K562 (cell line): ENCODE measurements at places on chromosomes 11 and 22.
A peak's percentile ranks its signal among the peaks of the same experiment; 100 is the strongest.

GRCh38 chr11:33147559-33147958, 13.7 kb downstream of the CSTF3 start:
- no peak for DNase-seq

- DNase-seq: peak; percentile 79
Observed at GRCh38 chr22:29031227-29032011, 30.2 kb downstream of the C22orf31 start.

DNA sequence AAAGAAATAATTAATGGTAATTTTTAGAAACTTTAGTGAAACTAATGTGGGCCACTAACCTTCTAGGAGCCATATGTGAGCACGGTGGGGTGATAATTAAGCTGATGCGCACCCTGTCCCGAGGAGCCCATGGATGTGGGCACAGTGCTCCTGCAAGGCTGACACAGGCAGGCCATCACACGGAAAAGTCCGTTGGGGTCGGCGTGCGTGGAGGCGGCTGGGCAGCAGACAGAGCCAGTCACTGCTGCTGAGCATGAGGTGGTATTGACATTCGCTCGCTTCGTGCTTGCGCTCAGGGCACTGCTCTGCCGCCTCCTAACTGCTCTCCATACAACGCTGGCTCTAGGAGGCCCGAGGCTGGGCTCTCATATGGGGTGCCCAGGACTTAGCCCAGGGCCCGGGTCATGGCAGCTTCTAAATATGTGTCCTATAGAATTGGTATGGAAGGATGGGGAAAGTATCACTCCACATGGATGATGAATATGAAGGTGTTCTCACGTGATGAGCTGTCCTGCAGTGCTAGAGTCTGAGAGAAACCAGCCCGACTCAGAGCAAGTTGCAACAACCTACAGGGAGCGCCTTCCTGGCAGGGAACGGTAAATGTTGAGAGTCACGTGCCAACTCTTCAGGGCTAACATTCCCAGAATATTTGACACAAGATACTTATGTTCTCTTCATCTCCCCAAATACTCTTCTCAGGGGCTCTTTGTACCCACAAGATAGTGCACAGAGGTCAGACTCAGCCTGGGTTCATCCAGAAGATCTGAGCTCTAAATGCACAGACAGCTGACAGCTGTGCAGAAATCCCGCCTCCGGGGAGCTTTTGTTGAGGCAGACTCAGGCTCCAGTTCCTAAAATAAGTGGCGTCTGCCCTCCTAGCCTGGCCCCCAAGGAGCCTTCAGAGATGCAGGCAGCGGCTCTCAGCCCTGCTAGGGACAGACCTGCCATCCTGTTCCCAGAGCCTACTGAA, 50.6 kb upstream of the ARFGAP3 start:
- DNase-seq: no peak

DNA sequence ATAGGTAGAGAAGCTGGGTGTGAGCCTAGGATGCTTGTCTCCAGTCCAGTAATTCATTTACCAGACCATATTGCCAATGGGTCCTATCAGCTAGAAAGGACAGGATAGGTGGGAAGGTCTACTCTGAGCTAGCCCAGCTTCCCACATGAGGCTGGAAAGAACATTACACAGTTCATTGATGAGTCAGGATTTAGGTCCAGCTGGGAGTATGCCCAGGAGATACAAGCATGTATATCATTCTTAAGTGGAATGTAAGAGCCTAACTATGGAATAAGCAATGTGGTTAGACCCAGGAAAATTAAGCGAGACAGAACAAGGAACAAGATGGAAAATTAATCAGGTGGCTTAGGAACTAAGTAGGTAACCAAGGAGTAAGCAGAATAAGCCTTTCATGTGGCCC, 59.0 kb upstream of the TBCEL start:
- DNase-seq: no peak

- DNase-seq: no peak
Observed at GRCh38 chr11:45023065-45023365, 72.3 kb upstream of the TP53I11 start.

- DNase-seq: peak; percentile 61
Observed at GRCh38 chr22:26642465-26643417, 14.6 kb upstream of the MIAT start.

DNA sequence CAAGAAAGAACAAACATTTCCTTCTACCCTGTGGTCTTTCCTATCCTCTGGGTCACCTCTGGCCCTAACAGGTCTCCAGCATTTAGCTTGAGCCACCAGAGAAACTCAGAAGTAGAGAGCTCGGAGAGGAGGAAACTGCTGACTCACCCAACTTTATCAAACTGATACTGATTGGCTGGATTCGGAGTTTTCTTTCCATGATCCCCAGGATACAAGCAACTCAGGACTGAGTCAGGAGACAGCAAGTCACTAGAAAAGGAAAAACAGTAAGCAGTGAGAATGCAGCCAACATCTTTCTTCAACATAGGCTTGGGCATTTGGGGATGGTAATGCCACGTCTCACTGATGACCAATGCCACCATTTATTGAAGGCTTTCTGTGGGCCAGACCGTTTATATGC, 32.7 kb downstream of the THOC5 start:
- peak; percentile 27 for DNase-seq

GRCh38 chr11:105324156-105324555, 184.6 kb upstream of the CARD18 start:
- DNase-seq: no peak

DNA sequence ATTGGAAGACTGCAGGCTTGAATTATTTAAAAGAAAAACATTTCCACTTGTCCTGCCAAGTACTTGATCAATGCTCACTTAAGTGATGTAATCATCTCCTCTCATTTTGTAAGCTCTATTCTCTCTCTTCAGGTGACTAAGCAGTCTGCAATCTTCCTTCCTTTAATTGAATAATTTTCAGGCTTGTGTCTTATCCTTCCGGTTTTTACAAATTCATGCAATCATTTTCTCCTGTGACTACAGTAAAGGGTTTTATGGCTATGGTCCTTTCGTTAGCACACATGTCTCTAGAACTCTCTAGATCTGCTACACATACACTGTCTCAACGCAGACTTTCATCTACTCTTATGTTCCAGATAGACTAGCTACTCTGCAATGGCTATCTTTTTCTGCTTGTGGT, 12.6 kb upstream of the UPB1 start:
- no peak for DNase-seq

DNA sequence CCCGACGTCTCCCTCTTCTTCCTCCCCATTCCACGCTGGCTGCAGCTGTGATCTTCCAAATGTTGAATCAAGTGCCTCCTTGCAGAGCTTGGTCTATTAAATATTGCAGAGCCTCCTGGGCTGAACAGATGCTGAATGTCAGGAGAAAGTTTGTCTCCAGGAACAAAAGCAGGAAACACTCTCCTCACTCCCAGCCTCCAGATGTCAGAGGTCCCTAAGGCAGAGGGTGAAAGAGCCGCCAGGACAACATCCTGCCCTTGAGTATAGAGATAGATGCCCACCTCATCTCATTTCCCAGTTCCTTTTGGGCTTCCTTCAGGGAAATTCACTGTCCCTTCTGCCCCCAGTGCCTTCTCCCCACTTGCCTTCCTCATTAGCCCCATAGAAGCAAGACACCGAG, 40.8 kb upstream of the IGSF9B start:
- no peak for DNase-seq
